ENCODE measurements at places on chromosomes 12 and 14. TPM values are rescaled to one million over a fixed set of nuclear protein-coding genes. Genes with fewer than 3 reads are reported as not detected.

DNA sequence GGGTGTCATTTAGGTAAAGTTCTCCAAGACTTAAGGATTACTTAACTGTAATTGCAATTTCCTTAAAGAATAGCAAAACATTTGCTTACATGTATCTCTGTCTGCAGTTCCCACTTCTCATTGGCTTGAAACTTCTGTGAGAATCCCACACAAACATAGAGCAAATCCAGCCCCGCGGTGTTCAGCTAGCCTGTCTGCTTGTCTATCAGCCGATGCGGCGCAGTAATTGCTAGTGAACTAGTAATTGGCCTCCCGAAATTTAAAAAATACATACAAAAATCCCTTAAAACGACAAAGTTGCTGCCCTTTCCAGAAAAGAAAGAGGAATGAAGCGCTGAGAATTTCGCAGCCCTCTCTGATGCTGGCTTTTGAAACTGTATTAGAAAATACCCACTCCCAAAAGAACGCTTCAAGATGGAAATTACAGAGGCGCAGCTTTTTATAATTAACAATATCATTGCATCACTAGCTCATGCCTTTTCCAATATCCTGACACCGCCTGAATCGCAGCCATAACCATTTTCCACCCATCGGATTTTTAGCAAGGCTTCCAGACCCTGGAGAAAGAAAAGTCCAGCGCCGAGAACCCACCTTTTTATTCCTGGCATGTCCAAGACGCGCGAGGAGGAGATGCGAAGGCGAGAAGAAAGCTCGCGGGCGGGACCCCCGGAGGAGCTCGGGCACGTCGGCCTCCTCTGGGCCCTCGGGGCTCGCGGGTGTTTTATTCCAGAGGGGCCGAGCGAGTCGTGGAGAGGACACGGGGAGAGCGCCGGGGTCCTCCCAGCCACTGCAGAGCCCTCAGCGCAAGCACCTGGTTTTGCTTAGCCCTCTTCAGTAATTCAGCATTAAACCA, 646 bp downstream of the FBLN5 start:
- peaks cover 33% of the 10 kb centered on the region for H3K27me3 ChIP-seq
- DNase-seq: no peak
- H3K27ac ChIP-seq: peak overlapping the region; percentile 59
- H3K4me3 ChIP-seq: peak overlapping the region; percentile 70
- H3K36me3 ChIP-seq: no peaks in the 10 kb centered on the region

DNA sequence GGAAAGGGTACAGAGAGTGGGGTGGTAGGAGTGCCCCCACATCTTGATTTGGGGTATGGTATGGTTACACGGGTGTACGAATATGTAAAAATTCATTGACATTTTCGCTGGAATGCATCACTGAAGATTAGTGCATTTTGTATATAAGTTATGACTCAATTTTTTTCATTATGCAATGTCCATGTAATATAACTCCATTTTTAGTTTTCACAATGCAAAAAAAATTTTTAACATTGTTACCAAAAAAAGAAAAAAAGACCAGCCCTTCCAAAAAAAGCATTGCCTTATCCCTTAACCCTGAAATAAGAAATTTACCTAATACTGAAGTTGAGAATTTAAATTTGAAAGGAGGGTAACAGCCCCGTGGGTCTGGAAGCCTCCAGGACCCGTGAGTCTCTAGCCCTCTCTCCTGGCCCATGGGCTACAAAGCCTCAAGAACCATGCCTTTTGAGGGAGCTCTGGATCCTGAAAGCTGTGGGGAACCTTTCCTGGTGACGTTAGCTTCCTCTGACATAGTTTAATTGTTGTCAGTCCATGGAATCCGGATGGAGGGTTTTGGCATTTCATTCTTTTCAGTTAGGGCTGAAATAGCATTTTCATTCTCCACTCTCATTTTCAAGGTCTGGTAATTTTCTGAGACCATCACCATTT, 55.6 kb upstream of the ACTN1 start:
- H3K36me3 ChIP-seq: no peaks in the 10 kb centered on the region
- no peaks in the 10 kb centered on the region for H3K4me1 ChIP-seq
- no peak overlapping the region for H3K4me3 ChIP-seq
- H3K27me3 ChIP-seq: no peaks in the 10 kb centered on the region

The NUDT14 gene
- total RNA-seq: 13.9 TPM

The KIF5A gene
- not detected for total RNA-seq

GRCh38 chr12:2074792-2075191, 22.0 kb downstream of the CACNA1C start:
- H3K4me1 ChIP-seq: no peaks in the 10 kb centered on the region
- no peaks in the 10 kb centered on the region for H3K36me3 ChIP-seq
- DNase-seq: no peak
- H3K4me3 ChIP-seq: no peak overlapping the region
- peak overlapping the region; percentile 44 for H3K27ac ChIP-seq

DNA sequence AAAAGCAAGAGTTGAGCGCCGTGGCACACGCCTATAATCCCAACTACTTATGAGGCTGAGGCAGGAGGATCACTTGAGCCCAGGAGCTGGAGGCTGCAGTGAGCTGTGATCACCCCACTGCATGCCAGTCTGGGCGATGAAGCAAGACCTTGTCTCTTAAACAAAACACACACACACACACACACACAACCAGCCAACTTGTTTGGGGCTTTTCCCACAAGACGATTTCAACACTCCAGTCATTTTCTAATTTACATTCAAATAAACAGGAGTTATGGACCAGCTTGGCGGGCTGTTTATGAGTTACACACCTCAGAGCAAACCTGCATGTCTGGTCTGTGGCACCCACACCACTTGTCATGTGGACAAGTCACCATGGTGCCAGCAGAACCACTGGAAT, 6.7 kb downstream of the GLTP start:
- H3K27me3 ChIP-seq: no peaks in the 10 kb centered on the region
- no peak for DNase-seq
- no peaks in the 10 kb centered on the region for H3K36me3 ChIP-seq
- H3K4me1 ChIP-seq: peaks cover 6% of the 10 kb centered on the region

DNA sequence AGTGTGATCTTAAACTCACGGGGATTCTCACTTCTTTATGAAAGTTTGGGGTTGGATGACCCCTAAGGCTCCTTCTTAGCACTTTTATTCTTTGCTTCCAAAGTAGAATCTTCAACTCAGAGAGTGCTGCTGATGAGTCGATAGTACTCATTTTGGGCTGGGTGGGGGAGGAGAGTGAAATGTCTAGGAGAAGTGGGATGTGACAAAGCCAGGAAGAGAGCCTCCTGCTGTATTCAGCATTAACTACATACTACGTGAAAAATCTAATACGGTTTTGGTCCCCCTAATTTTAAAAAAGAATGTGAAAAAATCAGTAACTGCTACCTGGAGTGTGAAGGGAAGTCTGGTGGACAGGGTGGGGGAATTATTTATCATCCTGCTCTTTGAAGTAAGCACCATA, 148.3 kb downstream of the SAMD4A start:
- peak overlapping the region; percentile 88 for H3K27ac ChIP-seq
- peaks cover 79% of the 10 kb centered on the region for H3K4me1 ChIP-seq
- no peaks in the 10 kb centered on the region for H3K27me3 ChIP-seq
- DNase-seq: no peak
- no peak overlapping the region for H3K4me3 ChIP-seq

The RIMBP2 gene
- total RNA-seq: 0.76 TPM

GRCh38 chr14:29637411-29637810, 290.2 kb downstream of the PRKD1 start:
- H3K27ac ChIP-seq: no peak overlapping the region
- H3K4me1 ChIP-seq: peaks cover 8% of the 10 kb centered on the region
- H3K27me3 ChIP-seq: no peaks in the 10 kb centered on the region
- no peak for DNase-seq
- H3K36me3 ChIP-seq: no peaks in the 10 kb centered on the region

- no peaks in the 10 kb centered on the region for H3K36me3 ChIP-seq
- H3K27me3 ChIP-seq: peaks cover 60% of the 10 kb centered on the region
- no peaks in the 10 kb centered on the region for H3K4me1 ChIP-seq
- no peak overlapping the region for H3K27ac ChIP-seq
These were observed 5.1 kb downstream of the PIANP start for GRCh38 chr12:6695313-6696045.

The CINP gene
- total RNA-seq: 19.2 TPM

- H3K27ac ChIP-seq: no peak overlapping the region
- no peak for DNase-seq
- H3K4me3 ChIP-seq: no peak overlapping the region
- H3K36me3 ChIP-seq: no peaks in the 10 kb centered on the region
- H3K4me1 ChIP-seq: no peaks in the 10 kb centered on the region
These were observed 18.1 kb downstream of the KRT85 start for GRCh38 chr12:52349196-52349595.

DNA sequence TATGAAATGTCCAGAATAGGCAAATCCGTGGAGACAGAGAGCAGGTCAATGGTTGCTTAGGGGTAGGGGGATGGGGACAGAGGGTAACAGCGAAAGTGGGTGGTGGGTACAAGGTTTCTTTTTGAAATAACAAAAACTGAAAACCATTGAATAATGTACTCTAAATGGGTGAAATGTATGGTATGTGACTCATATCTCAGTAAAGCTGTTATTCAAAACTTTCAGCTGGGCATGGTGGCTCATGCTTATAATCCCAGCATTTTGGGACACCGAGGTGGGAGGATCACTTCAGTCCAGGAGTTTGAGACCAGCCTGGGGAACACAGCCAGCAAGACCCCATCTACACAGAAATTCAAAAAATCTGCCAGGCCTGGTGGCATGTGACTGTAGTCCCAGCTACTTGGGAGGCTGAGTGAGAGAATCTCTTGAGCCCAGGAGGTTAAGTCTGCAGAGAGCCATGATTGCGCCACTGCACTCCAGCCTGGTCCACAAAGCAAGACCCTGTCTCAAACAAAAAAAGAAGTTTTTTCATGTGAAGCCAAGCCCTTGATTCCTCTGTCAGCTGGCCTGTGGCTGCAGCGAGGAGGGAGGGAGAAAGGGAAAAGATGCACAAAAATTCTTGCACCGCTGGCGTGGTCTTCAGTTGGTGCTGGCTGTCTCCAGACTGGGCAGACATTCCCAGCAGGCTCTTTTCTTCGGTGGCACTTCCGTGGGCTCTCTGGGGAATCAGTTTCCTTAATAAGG, 248.2 kb downstream of the SLC41A2 start:
- no peak overlapping the region for H3K4me3 ChIP-seq
- DNase-seq: no peak
- H3K4me1 ChIP-seq: no peaks in the 10 kb centered on the region
- no peak overlapping the region for H3K27ac ChIP-seq

GRCh38 chr12:132146098-132146497, 1.8 kb downstream of the NOC4L start:
- H3K4me3 ChIP-seq: no peak overlapping the region
- no peaks in the 10 kb centered on the region for H3K36me3 ChIP-seq
- no peak overlapping the region for H3K27ac ChIP-seq
- no peak for DNase-seq
- H3K4me1 ChIP-seq: peaks cover 22% of the 10 kb centered on the region
- no peaks in the 10 kb centered on the region for H3K27me3 ChIP-seq

The CLEC2A gene
- not detected for total RNA-seq

DNA sequence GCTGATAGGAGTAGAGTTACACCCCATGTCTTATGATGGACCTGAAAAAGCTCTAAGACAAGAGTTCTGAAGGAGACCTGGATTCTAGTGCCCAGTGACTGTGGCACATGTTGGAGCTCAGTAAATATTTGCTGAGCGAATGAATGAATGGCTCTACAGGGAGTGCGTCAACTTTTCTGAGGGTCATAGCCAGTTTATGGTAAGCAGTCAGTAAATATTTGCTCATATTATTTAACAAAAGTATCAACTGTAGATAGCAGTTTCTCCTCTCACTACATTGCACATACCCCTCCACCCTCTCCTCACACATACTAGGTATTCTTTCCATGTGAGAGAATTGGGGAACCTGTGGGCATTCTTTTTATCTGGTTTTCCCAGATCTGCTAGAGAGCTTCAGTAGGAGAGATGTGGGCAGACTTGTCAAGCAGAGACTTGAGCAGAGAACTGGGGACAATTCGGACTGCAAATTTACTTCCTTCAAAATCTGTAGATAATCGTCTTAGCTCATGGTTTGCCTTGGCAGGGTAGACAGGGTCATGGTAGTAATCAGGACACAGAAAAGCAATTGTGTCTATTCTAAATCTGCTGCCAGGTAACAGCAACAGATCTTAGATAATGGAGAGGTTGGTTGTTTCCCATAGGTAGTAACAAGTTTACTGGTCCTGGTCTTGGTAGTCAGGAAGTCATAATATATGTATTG, 5.7 kb downstream of the SLC4A8 start:
- no peak overlapping the region for H3K27ac ChIP-seq
- no peak for DNase-seq
- H3K36me3 ChIP-seq: no peaks in the 10 kb centered on the region
- peaks cover 25% of the 10 kb centered on the region for H3K27me3 ChIP-seq

The MAP3K9 gene
- 2.5 TPM for total RNA-seq

GRCh38 chr12:9925705-9926393, 6.3 kb downstream of the CLEC2A start:
- DNase-seq: no peak
- no peaks in the 10 kb centered on the region for H3K4me1 ChIP-seq
- no peak overlapping the region for H3K4me3 ChIP-seq
- H3K27ac ChIP-seq: no peak overlapping the region
- no peaks in the 10 kb centered on the region for H3K36me3 ChIP-seq
- no peaks in the 10 kb centered on the region for H3K27me3 ChIP-seq

The L3HYPDH gene
- total RNA-seq: 24.5 TPM

The NANOG gene
- total RNA-seq: not detected

DNA sequence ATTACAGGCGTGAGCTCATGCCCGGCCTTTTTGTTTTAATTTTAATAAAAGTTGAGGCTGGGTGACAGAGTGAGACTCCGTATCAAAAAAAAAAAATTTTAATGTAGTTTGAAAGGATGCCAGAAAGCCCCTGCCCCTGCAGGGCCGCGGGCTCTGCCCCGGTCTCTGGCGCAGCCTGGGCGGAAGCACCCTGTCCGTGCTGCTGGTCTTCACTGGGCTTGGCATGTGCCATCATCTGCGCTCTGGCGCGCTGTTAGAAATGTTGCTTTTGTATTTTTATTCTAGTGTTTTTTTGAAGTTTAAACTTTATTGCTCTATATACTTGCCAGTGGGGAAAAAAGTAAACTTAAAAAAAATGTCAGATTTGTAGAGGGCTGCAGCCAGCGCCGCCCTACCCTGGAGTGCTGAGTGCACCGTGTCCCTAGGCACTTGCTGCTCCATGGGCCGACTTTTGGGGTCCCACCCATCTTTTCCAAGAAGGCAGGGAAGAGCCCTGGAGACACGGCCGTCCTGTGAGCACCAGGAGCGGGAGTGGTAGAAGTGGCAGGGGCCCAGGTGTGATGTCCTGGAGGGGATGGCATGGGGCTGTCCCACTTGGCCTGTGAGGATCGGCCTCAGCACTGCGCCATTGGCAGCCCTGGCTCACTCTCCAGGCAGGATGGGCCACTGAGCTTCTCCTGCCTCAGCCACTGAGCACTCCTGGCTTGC, 4.0 kb downstream of the MTA1 start:
- DNase-seq: no peak
- H3K4me1 ChIP-seq: peaks cover 22% of the 10 kb centered on the region
- H3K4me3 ChIP-seq: no peak overlapping the region
- H3K27ac ChIP-seq: no peak overlapping the region
- no peaks in the 10 kb centered on the region for H3K36me3 ChIP-seq

DNA sequence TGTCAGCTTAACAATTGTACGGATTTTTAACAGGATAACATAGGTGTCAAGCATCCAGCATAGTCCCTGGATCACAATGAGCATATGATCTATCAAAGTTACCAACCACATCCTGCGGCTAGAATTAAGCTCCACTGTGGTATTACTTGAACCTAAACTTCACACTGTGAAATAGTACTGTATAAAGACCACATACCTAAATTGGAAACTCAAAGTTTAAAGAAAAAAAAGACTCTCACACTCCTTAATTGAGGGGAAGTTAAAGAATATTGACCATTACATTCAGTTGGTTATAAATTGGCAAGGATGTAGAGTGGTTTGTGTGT, 133.0 kb upstream of the PZP start:
- H3K27me3 ChIP-seq: no peaks in the 10 kb centered on the region
- H3K36me3 ChIP-seq: no peaks in the 10 kb centered on the region
- H3K27ac ChIP-seq: no peak overlapping the region
- H3K4me3 ChIP-seq: no peak overlapping the region
- no peaks in the 10 kb centered on the region for H3K4me1 ChIP-seq
- no peak for DNase-seq
